ENCODE measurements at places on chromosomes 2 and 18. TPM values are rescaled to one million over a fixed set of nuclear protein-coding genes. Genes with fewer than 3 reads are reported as not detected.

C2orf81 gene
- 0.72 TPM for total RNA-seq

SERPINB11 gene
- not detected for total RNA-seq

TFPI gene
- 19.0 TPM for total RNA-seq

ATP8B1 gene
- 29.2 TPM for total RNA-seq

QPCT gene
- 21.2 TPM for total RNA-seq

CNTNAP5 gene
- not detected for total RNA-seq

TOGARAM2 gene
- total RNA-seq: under 0.01 TPM

TMEM182 gene
- 3.6 TPM for total RNA-seq

SPDYA gene
- total RNA-seq: 0.85 TPM

TMEM178A gene
- total RNA-seq: 0.43 TPM

TTC21B gene
- 15.7 TPM for total RNA-seq

CXCR4 gene
- not detected for total RNA-seq

MTCL1 gene
- total RNA-seq: 12.3 TPM

RESP18 gene
- total RNA-seq: not detected

EVX2 gene
- not detected for total RNA-seq

RAPGEF4 gene
- 1.4 TPM for total RNA-seq

CLIP4 gene
- 84.1 TPM for total RNA-seq

MGAT4A gene
- 2.4 TPM for total RNA-seq

AGXT gene
- total RNA-seq: not detected

DCDC2C gene
- not detected for total RNA-seq

TUBA3D gene
- not detected for total RNA-seq

IL1F10 gene
- total RNA-seq: not detected

ANKRD30B gene
- total RNA-seq: not detected

CTDP1 gene
- total RNA-seq: 18.5 TPM

COBLL1 gene
- total RNA-seq: 6.7 TPM

SERPINB10 gene
- total RNA-seq: 4.8 TPM

RRM2 gene
- 1.3 TPM for total RNA-seq

SAG gene
- not detected for total RNA-seq

CABLES1 gene
- total RNA-seq: 0.21 TPM

SLC35F6 gene
- 34.5 TPM for total RNA-seq

MROH2A gene
- total RNA-seq: not detected

TEKT4 gene
- total RNA-seq: not detected

CMPK2 gene
- total RNA-seq: 1.4 TPM

LCT gene
- total RNA-seq: not detected

LRRTM4 gene
- not detected for total RNA-seq

LIMS2 gene
- total RNA-seq: under 0.01 TPM

VIT gene
- total RNA-seq: not detected

SLC14A1 gene
- not detected for total RNA-seq

GREB1 gene
- 0.21 TPM for total RNA-seq
